ENCODE measurements at places on chromosomes 2 and 18. TPM values are rescaled to one million over a fixed set of nuclear protein-coding genes. Genes with fewer than 3 reads are reported as not detected.

ADGRF3 gene
- polyA plus RNA-seq, result 0.72 TPM

GALNT13 gene
- polyA plus RNA-seq, result 25.9 TPM

SRSF7 gene
- polyA plus RNA-seq, result 162 TPM

NTSR2 gene
- polyA plus RNA-seq, result 3.5 TPM

LRRC30 gene
- not detected for polyA plus RNA-seq

DRC1 gene
- polyA plus RNA-seq, result 6.9 TPM

MGAT4A gene
- polyA plus RNA-seq, result 33.2 TPM

SLC9A4 gene
- polyA plus RNA-seq, result 0.08 TPM

Measured in spinal cord (tissue), 10 donors.